ENCODE measurements at places on chromosomes 5 and 9.

GRCh38 chr9:23342291-23342690 lies 483.7 kb downstream of the ELAVL2 start:
- no peak for DNase-seq

- no peak for DNase-seq
Measured at GRCh38 chr5:153900703-153901395, 137.9 kb downstream of the FAM114A2 start.

DNA sequence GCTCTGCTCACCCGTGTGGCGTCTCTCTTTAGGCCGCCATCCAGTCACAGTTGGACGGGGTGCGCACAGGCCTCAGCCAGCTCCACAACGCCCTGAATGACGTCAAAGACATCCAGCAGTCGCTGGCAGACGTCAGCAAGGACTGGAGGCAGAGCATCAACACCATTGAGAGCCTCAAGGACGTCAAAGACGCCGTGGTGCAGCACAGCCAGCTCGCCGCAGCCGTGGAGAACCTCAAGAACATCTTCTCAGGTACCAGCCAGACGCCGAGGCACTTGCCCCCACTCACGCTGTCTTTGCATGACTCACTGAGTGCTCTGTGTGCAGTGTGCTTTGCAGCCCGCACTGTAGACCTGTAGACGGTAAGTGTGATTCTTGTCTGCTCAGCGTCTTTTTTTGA lies 4.5 kb downstream of the EXOC3 start:
- DNase-seq, result no peak

GRCh38 chr5:42121401-42121800 lies 196.3 kb downstream of the FBXO4 start:
- no peak for DNase-seq
